SK-N-MC (cell line): ENCODE measurements at places on chromosomes 3 and 15.
A peak's percentile ranks its signal among the peaks of the same experiment; 100 is the strongest.

DNA sequence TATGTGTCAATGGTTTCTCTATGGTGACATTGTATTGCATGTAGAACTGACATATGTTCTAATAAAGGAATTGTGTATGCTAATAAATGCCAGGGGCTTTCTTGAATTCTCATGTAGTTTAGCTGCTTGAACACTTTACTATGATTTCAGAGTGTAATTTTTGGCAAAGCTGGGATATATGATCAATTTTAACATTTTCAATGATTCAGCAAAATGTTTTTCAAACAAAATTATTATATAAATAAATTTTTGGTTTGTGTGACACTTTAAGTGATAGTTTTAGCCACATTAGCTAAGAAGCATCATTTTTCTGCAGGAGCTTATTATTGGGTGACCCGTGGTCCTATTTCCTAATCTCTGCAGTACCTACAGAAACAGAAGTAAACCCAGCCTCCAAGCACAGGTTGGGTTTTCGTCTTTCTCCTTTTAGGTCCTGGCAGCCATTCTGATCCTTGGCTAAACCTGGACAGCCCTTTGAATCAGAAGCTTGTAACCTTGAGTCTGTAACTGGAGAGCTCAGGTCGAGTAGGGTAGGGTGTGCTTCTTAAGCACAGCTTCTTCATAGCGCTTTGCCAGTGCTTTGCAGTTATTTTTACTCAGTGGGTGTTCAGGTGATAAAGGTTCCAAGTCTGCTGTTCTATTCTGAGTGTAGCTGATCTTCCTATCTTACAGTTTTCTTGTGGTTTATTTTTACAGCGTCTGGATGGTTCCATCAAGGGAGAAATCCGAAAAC, 74.2 kb downstream of the CHD2 start:
- DNase-seq = no peak

DNA sequence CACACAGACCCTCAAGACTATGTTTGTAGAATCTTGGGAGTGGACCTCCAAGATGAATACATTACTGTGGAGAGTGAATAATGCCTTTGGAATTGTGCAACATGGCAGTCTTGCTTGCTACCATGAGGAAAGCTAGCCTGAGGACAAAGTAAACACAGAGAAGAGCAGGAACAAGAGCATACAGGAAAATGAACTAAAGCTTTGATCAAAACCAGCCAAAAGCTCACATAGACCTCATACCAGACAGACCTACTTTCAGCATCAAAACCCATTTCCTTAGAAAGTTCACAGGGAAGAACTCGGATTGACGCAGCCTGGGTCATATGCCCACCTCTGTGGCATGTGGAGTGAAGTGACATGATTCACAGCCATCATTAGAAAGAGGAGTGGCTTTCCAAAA, 3.3 kb upstream of the RAB8B start:
- DNase-seq = no peak

- no peak for DNase-seq
These were observed 407.0 kb upstream of the RGMA start for GRCh38 chr15:93495799-93496637.

DNA sequence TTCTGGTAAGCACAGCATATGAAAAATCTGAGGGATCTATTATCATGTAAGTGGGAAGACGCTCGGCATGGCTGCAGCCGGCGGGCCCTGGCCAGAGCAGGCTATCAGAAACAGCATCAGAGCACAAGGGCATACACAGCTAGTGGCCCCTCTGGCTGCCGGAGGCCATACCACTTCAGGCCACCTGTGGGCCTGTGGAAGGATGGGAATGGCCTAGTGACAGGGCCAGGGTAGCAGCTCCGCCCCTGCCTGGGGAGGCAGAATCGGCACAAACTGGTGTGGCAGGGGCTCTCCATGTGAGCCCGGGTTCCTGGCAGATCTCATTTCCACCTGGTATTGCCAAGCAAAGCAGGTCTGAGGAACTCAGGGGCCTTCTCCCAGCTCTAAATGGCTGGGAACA, 46.4 kb downstream of the SH3BP5 start:
- DNase-seq = no peak

- no peak for DNase-seq
These were observed 32.0 kb downstream of the FOXL2 start for GRCh38 chr3:138914870-138915502.

GRCh38 chr3:111588527-111588926, 6.6 kb downstream of the ZBED2 start:
- DNase-seq = no peak

- no peak for DNase-seq
These were observed at the start of gene PTX3 for GRCh38 chr3:157436583-157437291. TSS of gene PTX3 (plus strand) at chr3:157436850. CDS start at chr3:157436934, 84 bp downstream.

DNA sequence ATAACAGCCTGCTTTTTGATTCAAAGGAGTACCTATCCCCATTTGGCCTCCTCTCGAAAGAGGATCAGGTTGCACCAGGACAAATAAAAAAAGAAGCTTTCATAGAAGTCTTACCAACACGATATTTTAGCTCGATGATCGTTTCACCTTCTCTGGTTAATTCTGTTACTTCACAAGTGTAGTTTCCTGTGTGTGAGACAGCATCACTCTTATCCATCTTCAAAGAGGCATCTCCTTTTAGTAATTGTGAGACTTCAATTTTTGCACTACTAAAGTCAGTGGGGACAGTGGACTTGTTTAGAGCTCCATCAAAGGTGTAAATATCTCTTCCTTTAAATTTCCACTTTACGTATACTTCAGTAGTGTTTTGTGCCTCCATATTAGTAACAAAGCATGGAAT, 11.0 kb downstream of the CD47 start:
- no peak for DNase-seq

DNA sequence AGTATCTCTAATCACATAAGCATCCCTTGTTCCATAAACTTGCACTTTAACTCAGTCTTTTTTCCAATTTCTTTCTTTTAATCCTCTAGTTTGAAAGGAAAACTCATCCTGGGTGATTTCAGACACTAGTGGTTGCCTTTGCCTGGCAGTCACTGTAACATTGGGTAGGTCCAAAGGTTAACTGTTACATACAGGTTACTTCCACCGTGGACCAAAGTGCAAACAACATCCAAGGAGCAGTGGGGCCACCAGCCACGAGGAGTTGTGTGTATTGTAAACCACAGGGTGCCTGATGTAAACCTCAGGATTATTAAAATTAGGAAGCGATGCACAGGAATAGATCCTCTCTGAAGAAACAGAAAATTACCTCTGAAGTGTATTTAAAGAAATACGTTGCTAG, 75.0 kb downstream of the HCN4 start:
- no peak for DNase-seq

DNA sequence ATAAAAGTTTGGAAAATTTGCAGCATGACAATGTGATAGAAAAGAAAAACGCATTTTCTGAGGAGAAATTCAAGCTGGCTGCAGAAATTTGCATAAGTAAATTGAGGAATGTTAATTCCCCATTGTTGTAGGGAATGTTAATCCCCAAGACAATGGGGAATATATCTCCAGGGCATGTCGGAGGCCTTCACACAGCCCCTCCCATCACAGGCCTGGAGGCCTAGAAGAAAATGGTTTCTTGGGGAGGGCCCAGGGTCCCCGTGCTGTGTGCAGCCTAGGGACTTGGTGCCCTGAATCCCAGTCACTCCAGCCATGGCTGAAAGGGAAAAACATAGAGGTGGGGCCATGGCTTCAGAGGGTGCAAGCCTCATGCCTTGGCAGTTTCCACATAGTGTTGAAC, 101.1 kb downstream of the BOC start:
- DNase-seq = no peak

- no peak for DNase-seq
These were observed 287.8 kb downstream of the FAM43A start for GRCh38 chr3:194973366-194974000.

GRCh38 chr15:88878720-88879184, 16.6 kb downstream of the HAPLN3 start:
- no peak for DNase-seq

DNA sequence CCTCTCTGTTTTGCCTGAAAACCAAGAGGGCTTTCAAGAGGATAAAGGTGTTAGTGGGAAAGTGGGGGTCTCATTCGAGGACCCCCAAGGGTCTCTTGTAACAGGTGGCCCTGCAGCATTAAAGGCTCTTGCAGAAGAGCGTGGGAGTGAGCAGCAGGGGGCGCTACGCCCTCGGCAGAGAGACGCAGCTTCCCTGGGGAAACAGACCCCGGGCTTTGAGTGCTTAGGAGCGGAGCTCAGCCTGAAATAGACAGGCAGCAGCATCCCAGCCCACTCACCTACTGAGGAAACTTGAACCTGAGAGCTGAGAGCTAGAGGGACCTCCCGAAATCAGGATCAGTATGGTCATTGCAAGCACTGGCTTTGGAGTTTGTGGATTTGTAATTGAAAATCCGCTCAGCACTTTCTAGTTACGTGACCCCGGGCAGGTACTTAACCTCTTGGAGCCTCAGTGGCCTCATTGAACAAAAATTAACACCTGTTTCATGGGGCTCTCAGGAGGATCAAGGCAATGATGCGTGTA, 25.7 kb downstream of the RPLP1 start:
- DNase-seq = peak; percentile 57

GRCh38 chr15:62593681-62594399, 428.8 kb upstream of the C2CD4B start:
- no peak for DNase-seq

GRCh38 chr3:39221141-39221530, 28.7 kb upstream of the XIRP1 start:
- no peak for DNase-seq

- DNase-seq = no peak
These were observed 54.4 kb upstream of the HEG1 start for GRCh38 chr3:125110016-125110875.

DNA sequence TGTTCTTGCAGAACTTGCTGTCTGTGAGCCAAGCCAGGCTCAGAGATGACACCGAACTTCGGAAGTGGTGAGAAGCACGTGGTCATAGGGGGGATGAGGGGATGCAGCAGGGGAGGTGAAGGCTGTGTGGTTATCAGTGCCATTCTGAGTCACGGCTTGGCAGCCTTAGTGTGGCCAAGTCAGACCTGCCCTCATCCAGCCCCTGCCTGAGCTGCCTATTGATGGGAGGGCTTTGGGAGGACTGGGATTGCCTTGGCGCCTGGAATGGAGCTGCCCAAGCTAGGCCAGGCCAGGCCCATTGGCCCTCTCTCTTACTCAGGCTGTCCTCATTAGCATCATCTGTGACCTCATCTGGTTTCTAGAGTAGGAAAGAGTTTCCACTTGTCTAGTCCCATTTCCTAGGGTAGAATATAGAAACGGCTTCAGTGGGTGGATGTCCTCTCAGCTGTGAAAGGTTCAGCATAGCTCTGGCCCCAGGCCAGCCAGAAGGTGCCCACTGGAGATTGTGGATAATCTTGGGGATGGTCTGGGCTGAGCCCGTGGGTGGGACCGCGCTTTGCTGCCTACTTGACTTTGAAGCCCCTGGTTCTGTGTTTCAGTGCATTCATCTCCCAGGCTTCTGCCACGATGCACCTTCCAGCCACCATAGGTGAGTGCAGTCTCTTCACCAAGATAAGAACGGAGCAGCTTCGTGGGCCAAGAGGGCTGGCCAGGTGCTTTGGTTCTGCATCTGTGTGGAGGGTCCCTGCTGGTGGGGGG, 7.2 kb downstream of the FAH start:
- DNase-seq = no peak

DNA sequence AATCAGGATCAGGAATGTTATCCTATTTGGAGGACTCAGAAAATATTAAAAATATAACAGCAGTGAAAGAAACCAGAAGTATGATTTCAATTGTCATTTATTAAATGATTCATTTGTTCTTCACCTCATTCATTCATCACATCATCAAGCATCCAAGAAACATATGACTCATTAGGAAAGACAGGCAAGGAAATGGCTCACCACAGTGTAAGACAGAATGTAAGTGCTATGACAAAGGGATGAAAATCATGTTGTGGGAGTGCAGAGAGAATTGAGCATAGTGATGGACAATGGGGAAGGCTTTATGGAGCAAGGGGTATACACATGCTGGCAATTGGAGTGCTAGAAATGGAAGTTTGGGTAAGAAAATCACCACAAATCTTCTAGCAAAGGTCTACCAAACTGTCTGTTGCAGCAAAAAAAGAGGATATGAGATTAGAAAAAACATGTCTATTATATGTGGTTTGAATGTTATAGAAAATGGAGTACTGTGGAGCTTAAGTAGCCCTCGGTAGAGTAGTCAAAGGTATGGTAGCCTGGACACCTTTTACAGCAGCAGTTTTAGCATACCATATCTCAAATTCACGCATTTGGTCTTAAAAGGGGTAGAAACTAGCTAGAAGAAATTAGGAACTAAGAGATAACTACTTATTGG, 111.1 kb upstream of the GPR149 start:
- DNase-seq = no peak

GRCh38 chr15:31901501-31901900, 128.8 kb upstream of the CHRNA7 start:
- DNase-seq = no peak

DNA sequence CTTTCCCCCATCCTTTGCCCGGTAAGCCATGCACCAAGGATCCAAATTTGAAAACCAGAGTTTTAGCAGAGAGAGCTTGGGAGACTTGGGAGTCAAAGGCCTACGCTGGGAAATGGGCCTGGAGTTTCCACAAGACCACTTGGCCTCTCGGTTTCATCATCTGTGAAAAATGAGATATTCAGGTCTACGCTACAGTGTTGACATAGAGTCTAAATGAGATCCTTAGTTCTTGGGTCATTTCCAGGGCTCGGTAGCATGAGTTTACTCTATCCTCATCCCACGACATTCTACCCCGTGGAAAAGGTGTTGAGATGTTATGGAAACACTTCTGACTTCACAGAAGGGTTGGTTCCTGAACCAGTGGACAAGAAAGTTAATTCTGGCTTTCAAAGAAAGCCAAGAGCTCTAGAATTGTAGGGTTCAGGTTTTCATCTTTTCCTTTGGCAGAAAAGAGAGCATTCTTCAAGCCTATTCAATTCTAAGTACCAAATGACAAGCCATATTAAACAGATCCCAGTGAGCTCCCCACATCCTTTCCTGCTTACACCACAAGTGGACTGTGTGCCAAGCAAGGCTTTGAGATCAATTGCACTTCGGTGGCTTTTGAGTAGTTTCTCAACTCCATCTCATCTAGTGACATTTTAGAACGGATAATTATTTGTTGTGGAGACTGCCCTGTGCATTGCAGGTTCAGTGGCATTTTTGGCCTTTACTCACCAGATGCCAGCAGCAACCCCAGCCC, 219.7 kb downstream of the SLCO3A1 start:
- no peak for DNase-seq
